Bronchial epithelial cell (primary cell): ENCODE measurements at places on chromosomes 6 and 20. TPM values are rescaled to one million over a fixed set of nuclear protein-coding genes. Genes with fewer than 3 reads are reported as not detected.

GRCh38 chr20:48371211-48371610, 456.6 kb downstream of the PREX1 start:
- no peak for DNase-seq

- peak; percentile 33 for DNase-seq
Observed at GRCh38 chr6:9428421-9429172, 986.3 kb downstream of the TFAP2A start.

- DNase-seq: peak; percentile 67
Observed at GRCh38 chr20:3795511-3796468, at the start of gene CDC25B. Gene CDC25B, plus strand, starts transcription at chr20:3796310. Its CDS starts 222 bp downstream, at chr20:3796532.

DNA sequence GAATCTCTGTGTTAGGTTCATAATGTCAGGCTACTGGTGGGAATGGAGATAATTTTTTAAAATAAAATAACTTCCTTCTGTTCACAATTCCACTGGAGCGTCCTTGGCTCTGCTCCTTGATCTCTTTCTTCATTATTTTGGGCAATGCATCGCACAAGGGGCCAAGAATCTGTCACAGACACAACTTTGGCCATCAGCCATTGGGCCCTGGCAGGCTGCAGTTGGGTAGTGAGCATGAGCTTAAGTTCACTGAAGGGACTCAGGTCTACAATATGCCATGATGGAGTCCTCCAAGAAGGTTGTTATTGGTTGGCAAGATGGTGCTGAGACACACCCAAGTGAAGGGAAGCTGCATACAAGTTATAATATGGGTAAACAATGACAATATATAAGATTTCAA, 40.0 kb downstream of the CYP39A1 start:
- no peak for DNase-seq

DNA sequence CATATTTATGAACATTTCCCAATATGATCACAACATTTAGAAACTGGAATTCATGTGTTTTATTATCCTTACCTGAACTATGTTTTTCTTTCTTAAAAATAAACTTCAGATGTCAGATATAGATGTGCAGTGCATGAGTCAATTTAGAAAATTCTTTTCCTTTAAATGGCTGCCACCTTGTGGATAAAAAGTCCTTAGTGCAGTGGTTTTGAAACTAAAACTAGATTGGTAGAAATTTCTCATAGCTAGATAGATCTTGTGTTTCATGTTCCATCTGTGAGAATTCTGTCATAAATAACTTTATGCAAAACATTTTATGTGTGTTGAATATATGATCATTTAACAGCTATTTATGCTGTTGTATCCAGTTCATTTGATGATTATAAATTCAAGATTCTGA, 134.9 kb downstream of the KLHL32 start:
- DNase-seq: peak; percentile 53

CST4 gene
- not detected in 2 replicates for total RNA-seq

DNA sequence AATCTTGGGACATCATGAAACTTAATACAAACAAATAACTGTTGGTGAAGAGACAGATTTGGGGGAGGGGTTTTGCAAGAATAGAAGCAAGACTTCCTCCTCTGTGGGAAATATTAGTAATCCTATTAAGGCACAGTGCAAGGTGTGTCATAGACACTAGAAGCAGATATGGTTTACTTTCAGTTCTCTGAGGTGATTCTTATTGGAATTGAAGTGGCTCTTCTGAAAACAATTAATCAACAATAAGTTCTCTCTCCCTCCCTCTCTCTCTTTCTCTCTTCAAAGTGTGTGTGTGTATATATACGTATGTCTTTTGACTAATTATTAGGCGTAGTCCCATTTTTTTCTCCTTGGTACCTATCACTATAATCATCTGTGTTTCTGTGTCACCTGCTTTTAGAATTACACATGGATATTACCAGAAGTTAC, 99.8 kb downstream of the HIVEP2 start:
- DNase-seq: no peak

GRCh38 chr6:32226434-32226833, 2.6 kb upstream of the NOTCH4 start:
- DNase-seq: no peak

DNA sequence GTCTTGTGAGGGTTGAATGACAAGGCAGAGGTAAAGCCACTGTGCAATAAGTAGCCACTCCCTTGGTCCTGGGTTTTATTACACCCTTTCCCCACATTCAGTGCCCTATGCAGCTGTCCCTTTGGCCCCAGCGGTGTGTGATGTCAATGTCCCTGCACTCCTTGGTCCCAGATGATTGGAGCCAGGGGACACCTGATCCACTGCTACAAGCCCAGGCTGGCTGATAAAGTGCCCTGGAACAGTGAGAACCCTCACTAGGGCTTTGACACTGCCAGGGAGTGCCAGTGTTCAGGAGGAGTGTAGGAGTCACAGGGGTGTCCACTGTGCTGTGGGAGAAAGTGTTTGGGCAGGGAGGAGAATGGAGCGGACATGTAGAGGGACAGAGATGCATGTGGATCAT, 30.4 kb downstream of the GABRR1 start:
- DNase-seq: no peak

PLCB4 gene
- total RNA-seq: 1.6 and 2.0 TPM in 2 replicates

- DNase-seq: peak; percentile 1
Observed at GRCh38 chr20:18831830-18832499, 18.4 kb downstream of the SCP2D1 start.

GRCh38 chr6:129889580-129889979, 28.5 kb upstream of the TMEM244 start:
- peak; percentile 91 for DNase-seq

- DNase-seq: no peak
Observed at GRCh38 chr6:130222775-130223174, at the start of gene SAMD3. Gene SAMD3, minus strand, starts transcription at chr6:130222951. Its CDS starts 7,678 bp downstream, at chr6:130215273.

- DNase-seq: no peak
Observed at GRCh38 chr6:56188429-56188828, 59.0 kb downstream of the COL21A1 start.

STMND1 gene
- total RNA-seq: not detected in 2 replicates

DNA sequence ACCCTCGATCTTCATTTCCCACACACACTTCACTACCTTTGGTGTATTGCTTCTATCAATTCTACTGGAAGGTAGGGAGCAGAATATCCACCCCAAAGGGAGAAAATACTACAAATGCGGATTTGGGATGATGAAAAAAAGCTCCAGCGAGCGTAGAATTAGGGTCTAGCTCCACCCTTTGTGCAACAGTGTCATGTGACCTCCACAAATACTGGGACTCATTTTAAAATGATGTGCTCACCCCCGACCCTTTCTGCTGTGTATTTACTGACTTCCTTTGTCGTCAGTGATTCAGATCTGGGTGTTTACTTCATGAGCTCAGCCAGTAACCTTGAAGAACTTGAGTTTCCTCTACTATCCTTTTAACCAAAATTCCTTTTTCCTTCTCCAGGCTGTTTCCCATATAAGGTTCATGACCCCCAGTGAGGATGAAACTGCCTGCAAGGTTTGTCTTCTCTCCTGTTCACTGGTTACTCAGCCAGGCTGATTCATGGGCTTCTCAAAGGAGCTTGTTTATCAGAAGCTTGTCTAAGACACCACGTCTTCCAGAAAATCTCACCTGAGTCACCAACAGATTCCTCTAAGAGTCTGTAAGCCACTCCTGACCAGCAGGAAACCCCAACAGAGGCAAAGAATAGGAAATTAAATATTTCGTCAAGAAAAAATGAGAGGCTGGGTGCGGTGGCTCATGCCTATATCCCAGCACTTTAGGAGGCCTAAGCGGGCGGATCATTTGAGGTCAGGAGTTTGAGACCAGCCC, 39.6 kb upstream of the PAX1 start:
- DNase-seq: peak; percentile 60

PTGIS gene
- total RNA-seq: 0.13 and 4.7 TPM in 2 replicates
